ENCODE measurements at places on chromosomes 7 and 10.
A peak's percentile ranks its signal among the peaks of the same experiment; 100 is the strongest.

- DNase-seq: peak; percentile 87
Observed at GRCh38 chr10:13712837-13713581, 126.2 kb downstream of the PRPF18 start.

DNA sequence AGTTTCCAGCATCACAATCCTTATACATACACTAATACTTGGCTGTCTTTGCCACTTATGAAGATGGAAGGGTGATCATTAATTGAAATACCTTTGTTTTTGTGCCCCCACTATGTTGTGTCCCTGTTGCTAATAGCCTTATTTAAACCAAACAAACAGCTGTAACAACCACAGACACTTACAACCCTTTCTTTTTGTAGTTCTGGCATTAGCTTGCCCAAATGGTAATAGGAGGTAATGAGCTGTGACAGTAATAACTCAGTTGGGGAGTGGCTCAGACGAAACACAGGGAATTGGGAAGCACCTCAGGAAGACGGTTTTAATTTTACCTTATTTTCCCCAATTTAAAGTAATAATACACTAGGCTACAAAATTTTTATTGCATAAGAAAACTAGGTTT lies 83.4 kb downstream of the MDFIC start:
- no peak for DNase-seq

DNA sequence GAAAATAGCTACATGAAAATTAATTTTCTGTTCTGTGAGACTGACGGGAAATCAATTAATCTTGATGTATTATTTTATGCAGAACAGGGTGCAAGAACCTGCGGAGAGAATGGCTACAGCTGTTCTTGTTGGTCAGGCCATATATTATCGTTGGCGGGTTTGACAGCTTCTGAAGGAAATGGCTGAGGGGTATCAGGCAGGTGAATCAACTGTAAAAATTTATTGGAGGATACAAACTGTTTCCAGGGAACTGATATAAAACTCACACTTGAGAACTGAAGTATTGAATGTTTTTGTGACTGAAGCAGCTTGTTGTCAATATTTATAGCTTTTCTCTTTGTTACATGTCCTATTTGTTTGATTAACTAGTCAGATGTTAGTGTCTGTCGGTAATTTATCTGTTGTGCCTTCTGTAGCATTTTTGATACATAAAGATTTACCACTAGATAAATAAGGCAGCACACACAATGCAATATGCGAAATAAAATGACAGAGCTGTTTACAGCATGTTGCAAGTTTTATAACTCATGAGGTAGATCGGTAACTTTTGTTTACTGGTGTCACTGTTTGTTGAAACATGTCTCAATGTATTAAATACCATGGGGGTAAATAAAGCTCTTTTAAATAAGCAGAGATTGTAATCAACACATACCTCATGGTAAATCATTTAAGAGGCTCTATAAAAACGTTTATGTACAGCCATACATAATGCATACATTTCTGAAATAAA lies 308.2 kb downstream of the LRMDA start:
- no peak for DNase-seq

DNA sequence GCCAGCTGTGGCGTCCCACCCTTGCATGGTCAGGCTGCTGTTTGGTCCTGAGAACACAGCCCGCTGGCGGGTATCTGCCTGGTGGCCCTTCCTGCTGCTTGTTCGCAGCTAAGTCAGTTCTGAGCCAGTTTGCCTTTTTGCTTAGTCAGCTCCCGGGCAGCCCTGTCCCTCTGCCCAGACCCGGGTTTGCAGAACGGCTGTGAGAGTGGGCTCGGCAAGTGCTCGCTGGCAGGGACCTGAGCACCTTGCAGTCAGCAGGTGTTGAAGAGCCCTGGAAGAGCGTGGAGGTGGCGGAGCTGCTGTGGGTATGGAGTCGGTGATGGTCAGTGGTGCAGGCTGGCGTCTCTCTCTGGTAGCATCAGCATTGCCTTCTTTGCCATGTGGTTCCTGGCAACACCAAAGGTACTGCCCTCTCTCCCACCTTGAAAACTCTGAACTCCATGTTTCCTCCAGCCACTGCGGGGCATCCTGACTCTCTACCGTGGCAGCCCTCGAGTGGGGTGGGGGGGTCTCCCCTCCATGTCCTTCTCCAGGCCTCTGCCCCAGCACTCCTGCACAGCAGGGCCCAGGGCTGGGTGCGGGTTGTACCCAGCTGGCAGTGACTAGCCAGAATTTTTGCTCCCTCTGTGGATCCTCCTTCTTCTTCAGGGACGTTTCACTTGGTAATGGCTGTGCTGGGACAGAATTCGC lies 4.6 kb downstream of the INPP5A start:
- no peak for DNase-seq

- DNase-seq: no peak
Observed at GRCh38 chr10:62183442-62183841, 85.2 kb downstream of the RTKN2 start.

All from HTR-8/SVneo (cell line).